ENCODE measurements at places on chromosomes 11 and 22. TPM values are rescaled to one million over a fixed set of nuclear protein-coding genes. Genes with fewer than 3 reads are reported as not detected.

DNA sequence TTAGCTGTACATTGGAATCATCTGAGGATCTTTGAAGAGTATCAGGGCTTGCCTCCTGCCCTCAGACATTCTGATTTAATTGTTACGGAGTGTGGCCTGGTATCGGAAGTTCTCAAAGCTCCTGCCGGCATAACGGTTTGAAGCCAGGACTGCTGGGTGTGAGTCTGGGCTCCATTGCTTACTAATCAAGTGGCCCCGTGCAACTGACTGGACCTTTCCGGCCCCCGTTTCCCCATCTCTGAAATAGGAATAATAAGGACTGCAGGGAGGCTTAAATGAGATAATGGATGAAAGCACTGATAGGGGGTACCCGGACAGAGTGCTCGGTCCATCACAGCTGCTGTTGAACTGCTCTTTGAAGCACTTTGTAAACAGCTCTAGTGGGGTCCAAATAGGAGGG, 1.7 kb downstream of the PLEKHB1 start:
- no peak for DNase-seq

DNA sequence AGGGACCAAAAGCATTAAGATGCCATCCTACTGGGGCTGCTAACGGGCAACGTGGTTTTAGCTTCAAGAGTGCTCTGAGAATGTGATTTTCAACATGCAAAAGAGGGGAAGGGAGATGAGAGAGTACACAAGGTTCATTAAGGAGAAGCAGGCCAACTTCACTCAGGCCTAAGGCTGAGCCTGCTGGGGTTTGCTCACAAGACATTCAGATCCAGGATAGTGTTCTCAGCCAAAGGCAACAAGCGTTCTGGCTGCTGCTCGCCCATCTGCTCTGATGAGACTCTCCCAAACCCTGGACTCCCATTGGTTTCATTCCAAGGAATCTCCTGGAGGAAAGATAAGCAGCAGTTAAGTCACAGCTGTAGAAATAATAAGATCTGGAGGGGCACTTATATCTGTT, 23.6 kb upstream of the UPB1 start:
- DNase-seq: no peak

GRCh38 chr22:17802411-17802810, 28.1 kb upstream of the BID start:
- DNase-seq: no peak

GRCh38 chr11:125505492-125506080, 9.5 kb upstream of the FEZ1 start:
- DNase-seq: no peak

DNA sequence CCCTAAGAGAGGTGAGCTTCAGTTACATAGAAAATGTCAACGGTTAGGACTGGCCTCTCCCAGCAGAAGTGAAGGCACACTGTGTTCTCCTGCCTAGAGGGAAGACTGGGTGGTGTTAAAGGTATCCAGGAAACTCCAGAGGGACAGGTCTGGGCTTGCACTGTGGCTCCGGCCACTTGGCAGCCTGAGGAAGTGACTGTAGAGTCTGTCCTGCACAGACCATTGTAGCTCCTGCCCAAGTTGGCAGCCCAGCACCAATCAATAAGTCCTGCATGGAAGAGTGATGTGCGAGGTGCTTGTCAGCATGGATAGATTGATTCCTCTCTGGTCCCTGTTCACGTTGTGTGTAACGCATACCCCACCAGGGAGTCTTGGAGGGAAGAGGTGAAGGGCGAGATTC, 284.8 kb downstream of the TENM4 start:
- no peak for DNase-seq

- no peak for DNase-seq
Measured at GRCh38 chr11:126375726-126376125, 20.2 kb downstream of the ST3GAL4 start.

- DNase-seq: no peak
Measured at GRCh38 chr11:24828938-24829605, 332.2 kb downstream of the LUZP2 start.

GRCh38 chr11:117395476-117395875, 67.8 kb downstream of the CEP164 start:
- DNase-seq: no peak

DNA sequence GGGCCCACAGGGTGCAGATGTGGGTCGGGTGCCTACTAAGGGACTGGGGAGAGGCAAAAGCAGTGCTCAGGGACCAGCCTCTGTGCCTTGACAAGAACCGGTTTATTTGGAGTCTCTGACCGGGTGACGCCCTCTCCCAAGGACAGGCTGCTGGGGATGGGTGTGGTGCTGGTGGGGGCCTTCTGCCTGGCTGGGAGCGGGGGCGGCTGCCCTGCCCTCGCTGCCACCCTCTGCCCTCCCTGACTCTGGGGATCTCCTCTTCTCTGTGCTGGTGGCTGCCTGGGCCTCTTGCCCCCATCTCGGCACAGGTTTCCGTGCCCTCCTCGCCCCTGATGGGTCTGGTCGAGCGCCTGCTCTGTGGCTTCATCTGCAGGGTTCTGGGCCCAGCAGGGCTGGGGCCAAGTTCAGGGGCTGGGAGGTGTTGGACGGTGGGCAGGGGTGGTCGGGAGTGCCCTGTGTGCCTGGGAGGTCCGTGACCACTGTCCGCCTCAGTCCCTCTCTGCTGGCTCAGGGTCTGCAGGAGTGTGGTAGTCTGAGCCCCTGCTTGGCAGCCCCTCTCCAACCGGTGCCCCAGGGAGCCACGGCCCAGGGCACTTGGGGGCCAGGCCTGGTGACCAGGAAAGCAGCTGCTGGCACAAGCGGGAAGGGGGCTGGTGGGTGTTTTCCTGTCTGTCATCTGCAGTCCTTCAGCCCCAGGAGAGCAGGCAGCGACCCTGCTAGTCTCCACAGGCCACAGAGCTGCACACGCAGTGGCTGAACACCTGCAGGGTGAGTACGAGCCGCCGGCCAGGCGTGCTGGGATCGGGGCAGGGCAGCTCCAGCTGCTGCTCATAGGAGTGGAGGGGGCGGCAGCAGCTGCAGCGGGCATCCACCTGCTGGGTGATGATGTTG, 23.5 kb downstream of the MUC6 start:
- DNase-seq: no peak

DNA sequence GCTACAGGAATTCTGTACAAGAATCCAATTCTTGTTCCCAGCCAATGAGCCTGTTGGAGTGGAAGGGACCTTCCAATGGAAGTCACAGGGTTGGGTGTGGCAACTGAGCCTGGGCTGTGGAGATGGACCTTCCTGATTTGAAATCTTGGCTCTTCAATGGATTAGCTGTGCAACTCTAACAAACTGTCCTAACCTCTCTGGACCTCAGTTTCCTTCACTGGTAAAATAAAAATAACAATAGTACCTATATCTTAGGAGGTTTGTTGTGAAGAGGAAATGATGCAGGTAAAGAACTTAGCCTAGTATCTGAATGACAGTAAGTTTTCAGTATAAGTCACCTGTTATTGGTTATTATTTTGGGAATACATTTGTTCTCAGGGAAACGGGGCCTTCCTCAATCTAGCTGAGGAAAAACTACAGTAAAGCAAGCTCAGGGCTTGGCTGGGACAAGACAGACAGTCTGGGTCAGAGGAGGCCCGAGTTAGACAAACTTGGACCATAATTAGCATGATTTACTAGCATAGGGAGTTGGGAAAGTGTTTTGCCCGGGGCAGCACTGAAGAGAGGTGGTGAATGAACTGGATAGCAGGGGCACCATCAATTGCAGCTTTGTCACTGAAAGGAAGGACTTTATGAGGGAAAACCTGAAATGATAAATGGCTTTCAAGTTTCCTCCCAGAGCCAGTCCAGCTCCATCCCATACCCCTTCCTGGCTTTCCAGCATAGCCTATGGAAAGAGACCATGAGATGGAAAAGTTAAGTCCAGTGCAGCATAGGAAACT, 13.7 kb downstream of the ELF5 start:
- no peak for DNase-seq

GRCh38 chr11:70568035-70568813, 169.9 kb downstream of the CTTN start:
- DNase-seq: no peak

- peak; percentile 80 for DNase-seq
Measured at GRCh38 chr22:21642584-21643448, 714 bp downstream of the SDF2L1 start.

GRCh38 chr22:49269371-49269770, 558.3 kb downstream of the BRD1 start:
- no peak for DNase-seq

DNA sequence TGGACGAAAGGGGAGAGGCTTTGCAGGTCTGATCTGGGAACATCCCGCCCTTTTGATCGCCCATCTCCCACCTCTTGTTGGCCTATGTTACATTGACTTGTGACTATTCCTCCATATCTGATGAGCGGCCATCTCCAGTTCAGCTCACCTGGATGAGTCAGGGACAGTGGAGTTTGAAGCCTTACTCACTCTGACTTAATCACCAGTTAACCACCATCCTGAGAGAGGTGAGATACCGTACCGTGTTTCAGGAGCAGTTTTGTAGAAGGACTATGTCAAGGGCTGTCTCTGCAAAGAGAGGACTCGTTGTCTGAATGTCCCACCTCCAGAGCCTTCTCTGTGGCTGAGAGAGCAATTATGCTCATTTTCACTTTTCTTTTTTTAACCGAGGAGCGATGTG, 771.7 kb downstream of the NTM start:
- no peak for DNase-seq

- peak; percentile 84 for DNase-seq
Measured at GRCh38 chr11:61294717-61295595, at the start of gene VWCE. Gene VWCE (minus strand): TSS chr11:61295316. CDS start chr11:61295037, 279 bp downstream.

The ATL3 gene
- 37.3 TPM for total RNA-seq

The NDUFV1 gene
- 250 TPM for total RNA-seq

The KMT5B gene
- total RNA-seq: 18.7 TPM

The OR51F1 gene
- not detected for total RNA-seq

The OR2AT4 gene
- not detected for total RNA-seq

The COMT gene
- 97.1 TPM for total RNA-seq

The CCDC73 gene
- not detected for total RNA-seq

The TBX1 gene
- total RNA-seq: 1.5 TPM

The APOL4 gene
- total RNA-seq: 8.5 TPM

The KRTAP5-9 gene
- not detected for total RNA-seq

The C11orf58 gene
- 111 TPM for total RNA-seq

The SSH3 gene
- 12.0 TPM for total RNA-seq

The HBB gene
- not detected for total RNA-seq

All from activated CD8-positive, alpha-beta T cell treated with anti-CD3 and anti-CD28 coated beads, Interleukin-2, amount 10 ng/mL, durations not matched to agents 7 days and 5 days (primary cell).